Fibroblast of lung (primary cell): ENCODE measurements at places on chromosomes 2 and 18.

DNA sequence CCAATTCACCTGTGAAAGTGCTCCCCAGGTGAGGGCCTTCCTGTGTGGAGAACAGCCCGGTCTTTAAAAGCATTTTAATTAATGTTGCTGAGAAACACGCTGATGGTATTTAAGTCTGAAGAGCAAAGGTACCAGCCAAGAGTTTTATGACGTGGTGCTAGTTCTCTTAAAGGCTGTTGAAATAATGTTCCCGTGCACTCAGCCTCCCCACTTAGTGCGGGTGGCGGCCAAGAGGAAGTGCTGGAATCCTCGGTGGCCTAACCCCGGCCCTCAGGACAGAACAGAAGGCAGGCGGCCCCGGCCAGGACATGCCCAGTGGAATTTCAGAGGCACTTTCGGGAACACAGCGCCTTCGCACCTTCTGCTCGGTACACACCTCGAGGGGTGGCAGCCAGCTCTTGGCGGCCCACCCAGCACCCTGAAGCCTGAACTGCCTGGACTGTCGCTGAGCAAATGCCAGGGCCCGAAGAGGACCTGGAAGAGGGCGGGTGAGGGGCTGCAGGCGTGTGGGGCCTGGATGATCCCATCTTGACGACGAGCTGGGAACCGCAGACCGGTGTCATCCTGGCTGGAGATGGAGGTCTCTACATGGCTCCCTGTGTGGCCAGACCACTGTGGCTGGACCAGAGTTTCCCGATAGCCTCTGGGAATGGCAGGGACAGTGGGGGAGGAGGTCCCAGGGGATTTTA lies 142.9 kb downstream of the ASB1 start:
- DNase-seq, result no peak

GRCh38 chr18:55185391-55185790 lies 226.1 kb upstream of the CCDC68 start:
- peak; percentile 67 for DNase-seq

DNA sequence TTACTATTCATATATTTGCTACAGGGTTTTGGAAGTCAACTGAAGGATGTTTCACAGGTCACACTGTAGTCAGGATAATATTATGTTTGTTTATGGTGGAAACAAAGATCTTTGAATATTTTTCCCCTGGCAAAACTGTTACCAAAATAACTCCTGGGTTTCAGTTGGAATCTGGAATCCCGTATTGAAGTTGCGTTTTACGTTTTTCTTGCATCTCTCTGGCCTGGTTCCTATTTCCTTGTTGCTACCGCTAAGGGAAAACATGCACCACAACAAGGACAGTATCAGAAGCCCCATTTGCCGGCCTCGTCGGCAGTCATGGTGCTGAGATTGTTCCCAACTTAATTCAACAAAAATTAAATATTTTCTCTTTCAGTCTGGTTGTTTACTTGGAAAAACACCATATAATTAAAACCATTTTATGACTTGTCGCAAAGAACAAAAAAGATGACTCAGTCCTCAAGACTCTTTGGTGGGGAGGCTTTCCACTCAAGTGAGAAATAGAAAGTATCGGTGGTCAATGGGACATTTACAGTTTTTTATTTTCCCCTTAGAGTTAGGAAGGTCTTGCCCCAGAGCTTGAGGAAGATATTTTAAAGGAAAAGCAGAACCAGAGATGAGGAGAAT lies 42.3 kb downstream of the EN1 start:
- DNase-seq, result no peak

GRCh38 chr2:241866790-241867645 lies 2.5 kb upstream of the RTP5 start:
- no peak for DNase-seq

DNA sequence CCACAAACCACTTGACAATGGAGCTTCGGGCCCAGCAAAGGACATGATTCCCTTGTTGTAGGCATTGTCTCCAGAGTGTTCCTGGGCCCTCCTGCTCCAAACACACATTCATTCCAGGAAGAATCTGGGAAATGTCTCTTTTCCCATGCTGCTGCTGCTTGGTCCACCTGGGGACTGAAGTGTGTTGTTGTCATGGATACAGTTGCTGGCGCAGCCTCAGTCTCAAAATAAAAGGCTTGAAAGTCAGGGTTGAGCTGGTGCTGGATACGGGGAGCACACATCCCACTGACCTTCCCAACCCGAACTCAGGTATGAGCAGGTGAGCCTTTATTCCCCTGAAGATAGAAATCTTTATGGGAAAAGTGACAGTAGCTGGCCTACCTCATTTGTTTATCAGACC lies 30.6 kb upstream of the SPP2 start:
- DNase-seq, result no peak
